ENCODE measurements at places on chromosomes 2 and 18.
A peak's percentile ranks its signal among the peaks of the same experiment; 100 is the strongest.

- DNase-seq, result no peak
These were observed 650 bp downstream of the LHCGR start for GRCh38 chr2:48754874-48755273.

GRCh38 chr18:43396266-43396665, 119.0 kb upstream of the SYT4 start:
- peak; percentile 28 for DNase-seq

DNA sequence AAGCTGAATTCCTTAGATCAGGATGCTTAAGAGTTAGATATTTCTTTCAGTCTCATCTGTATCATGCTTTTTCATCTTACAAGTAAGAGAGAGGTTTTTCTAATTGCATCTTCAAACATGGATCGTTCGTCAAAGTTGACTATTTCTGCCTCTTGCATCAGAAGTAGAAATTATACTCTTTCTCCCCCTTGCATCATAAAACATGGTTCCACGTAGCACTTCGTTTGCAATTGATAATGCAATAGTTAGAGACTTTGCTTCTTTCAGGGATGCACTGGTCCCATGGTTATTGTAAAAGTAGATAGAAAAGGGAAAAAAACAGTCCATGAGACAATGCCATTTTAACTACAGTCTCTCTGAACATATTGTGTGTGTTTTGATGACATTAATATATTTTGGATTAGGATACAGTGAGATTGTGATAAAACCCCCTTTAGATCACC, 75.1 kb upstream of the PARD3B start:
- no peak for DNase-seq

DNA sequence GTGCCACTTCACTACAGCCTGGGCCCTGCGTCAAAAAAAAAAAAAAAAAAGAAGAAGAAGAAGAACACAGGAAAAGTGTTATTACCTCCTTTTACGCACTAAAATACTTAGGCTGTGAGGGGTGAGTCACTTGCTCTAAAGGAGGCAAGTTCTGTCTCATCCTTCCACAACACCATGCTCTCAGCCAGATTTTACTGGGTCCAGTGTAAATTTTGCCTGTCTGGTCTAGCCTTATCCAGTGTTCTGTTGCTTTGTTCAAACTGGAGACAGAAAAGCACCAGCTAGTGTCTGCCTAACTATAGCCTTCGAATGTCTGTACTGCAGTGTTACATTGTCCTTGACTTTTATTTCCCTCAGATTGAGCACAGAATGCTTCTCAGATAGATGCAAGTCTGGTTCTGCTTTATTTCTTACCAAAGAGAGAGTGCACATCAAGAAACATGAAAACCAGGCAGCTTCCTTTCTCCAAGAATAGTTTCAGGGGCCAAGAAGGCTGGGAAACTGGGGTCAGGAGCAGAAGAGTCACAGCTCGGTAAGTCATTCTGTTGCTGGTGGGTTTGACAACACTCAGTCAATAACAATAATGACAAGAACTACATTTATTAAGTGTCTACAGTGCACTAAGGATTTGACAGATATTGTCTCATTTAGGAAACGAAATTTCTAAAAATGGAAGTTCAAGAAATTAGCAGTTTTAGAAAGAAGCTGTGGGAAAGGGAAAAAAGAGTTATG, 3.1 kb upstream of the MSGN1 start:
- no peak for DNase-seq

DNA sequence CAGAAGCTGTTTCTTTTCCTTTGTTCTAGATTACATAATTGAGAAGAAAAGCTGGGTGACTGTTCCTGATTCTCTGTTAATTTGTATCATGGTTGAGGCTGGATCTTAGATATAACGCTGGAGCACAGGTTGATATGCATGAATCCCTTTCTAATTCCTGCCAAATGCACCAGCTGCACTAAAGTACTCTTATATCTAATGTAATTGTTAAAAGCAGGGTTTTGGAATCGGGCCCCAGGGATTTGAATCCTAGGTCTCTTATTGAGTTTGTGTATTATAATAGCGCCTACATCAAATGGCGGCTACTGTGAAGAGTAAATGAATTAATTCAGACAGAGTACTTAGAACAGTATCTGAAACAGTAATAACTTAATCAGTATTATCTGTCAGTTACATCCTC, 80.4 kb downstream of the MC4R start:
- no peak for DNase-seq

- DNase-seq, result no peak
These were observed 438.5 kb upstream of the TCF4 start for GRCh38 chr18:56026509-56026908.

DNA sequence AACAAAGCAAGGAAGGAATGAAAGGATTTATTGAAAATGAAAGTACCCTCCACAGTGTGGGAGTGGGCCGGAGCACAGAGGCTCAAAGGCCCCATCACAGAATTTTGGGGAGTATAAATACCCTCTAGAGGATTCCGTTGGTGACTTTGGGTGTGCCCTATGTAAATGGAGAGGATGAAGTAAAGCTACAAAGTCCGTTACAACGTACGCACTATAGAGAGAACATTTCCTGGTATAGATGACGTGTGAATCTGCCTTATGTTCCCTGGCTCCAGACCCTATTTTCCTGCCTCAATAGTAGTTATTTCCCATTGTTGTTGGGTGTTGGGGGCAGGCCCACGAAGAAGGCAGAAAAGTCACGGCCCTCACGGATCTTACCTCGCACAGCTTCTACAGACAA, 65.3 kb downstream of the GALR1 start:
- no peak for DNase-seq

DNA sequence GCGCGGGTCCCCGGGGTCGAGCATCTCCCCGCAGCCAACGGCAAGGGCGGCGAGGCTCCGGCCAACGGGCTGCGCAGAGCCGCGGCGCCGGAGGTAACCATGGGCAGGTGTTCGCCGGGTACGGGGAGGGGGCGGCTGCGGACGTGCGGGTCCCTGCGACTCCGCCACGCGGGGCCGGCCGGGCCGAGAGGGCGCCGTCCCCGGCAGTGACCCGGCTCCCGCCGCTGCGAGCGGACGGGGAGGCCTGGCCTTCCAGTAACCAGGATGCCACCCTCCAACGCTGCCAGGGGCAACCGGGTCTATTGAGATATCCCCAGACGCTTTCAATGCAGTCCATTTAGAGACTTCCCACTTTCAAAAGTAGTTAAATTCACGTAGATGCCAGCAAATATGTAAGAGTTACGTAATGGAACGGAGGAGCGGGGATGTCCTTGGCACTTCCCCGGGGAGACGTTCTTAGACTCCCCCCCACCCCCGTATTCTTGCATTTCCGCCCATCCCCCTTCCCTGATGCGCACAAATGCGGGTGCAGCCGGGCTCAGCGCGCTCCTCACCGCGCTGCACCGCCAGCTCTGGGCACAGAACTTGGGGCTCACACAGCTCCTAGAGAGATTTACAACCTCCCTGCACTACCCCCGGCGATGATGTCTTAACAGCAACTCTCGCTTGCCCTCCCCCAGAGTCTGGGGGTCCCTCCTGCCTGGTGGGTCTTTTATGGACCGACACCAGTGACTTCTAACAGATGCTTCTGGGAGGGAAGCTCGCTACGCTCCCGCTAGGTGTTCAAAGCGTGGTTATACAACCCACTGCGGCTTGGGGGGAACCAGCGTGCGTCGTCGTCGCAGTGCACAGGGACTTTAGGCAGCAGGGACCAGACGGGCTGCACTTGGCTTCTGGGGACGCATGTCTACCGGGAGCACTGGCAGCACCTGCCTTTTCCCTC, 657 bp downstream of the SGPP2 start:
- no peak for DNase-seq

GRCh38 chr2:71071681-71072398, 3.4 kb downstream of the NAGK start:
- no peak for DNase-seq

Measured in Caki2 (cell line).